Hematopoietic multipotent progenitor cell treated with erythropoietin and hydrocortisone succinate and interleukin-3 and kit ligand, for 17 days (in vitro differentiated cells): ENCODE measurements at places on chromosomes 3 and 15.
A peak's percentile ranks its signal among the peaks of the same experiment; 100 is the strongest.

DNA sequence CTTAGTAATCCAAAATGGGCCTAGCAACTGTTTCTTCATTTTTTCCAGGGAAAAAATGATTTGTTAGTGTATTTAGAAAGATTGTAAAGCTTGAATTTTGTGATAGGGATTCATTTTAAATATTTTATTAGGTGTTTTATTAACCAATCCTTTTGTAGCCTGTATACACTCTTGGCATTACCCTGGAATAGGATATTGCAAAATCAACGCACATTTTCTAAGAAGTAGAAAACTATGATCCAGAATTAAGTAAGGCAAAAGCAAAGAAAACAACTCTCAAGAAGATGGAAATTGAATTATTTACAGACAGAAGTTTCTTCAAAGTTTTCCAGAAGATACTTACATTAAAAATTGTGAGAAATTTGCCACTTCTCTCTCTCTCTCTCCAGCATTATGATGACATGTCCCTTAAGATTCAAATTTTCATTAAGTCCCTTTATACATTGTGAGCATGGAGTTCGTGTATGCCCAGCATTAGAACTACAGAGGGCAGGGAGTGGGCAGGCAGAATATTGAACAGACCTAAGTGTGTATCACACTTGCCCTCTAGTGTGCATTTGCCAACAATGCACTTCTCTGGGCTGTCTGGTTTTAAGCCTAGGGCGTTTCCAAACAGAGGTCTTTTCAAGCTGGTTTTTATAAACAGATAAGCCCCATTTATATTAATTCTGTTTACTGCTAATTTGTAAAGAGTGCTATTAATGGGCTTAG lies 28.5 kb upstream of the CMSS1 start:
- peak; percentile 15 for DNase-seq

DNA sequence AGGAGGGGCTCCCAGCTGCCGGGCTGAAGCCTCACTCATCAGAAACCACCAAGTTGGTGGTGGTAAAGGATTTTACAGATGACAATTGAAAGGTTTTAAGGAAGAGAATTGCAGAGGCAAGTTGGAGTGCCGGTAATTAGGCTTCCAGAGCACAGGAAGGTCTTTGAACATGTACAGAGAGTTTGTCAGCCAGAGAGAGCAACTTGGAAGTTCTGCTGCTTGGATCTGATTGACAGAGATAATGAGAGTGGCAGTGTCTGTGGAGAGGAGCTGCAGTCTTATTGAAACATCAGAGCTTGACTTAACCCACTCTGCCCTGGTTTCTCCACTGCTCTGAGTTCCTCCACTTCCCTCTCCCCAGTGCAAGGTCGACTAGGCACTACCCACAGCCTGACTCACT lies 448.6 kb downstream of the EPHB1 start:
- no peak for DNase-seq

GRCh38 chr3:59605944-59606534 lies 556.2 kb upstream of the CFAP20DC start:
- no peak for DNase-seq

- no peak for DNase-seq
These were observed 60.4 kb downstream of the ARIH1 start for GRCh38 chr15:72534523-72534922.

DNA sequence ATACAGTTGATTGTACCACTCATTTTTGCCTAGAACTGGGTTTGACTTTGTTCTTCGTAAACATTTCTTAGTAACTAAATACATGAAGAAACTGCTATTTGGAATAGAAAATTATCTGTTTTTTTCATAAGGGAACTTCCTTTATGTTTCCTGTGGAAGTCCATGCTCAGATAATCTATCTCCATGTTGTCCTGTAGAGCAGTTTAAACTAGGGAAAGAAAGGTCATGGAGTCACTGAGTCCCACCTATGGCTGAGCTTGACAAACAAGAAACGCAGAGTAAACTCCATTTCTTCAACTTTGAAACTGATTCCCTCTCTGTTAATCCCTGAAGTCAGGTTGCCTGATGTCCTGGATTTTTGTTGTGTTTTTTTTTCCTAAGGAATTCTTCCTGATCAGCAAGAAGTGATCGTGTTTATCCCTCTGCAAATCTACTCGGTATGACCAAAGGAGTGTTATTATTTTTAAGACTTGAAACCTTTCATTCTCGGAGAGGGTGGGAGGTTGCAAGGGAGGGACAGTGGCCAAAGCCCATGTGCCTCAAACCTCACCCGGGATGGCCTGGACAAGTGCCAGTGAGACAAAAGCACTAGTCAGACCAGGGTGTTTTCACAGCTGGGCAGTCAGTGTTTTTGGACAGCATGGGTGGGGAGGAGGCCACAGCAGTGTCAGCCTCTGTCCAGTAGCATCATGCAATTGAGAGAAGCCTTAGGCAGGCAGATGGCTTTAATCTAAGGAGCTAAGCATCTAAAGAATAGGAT lies 129.8 kb upstream of the PHLDB2 start:
- DNase-seq, result no peak

GRCh38 chr3:27456554-27456953 lies 27.6 kb downstream of the SLC4A7 start:
- DNase-seq, result no peak

GRCh38 chr15:43799209-43799944 lies 643 bp downstream of the SERINC4 start:
- DNase-seq, result no peak
